ENCODE measurements at places on chromosomes 2 and 18.

DNA sequence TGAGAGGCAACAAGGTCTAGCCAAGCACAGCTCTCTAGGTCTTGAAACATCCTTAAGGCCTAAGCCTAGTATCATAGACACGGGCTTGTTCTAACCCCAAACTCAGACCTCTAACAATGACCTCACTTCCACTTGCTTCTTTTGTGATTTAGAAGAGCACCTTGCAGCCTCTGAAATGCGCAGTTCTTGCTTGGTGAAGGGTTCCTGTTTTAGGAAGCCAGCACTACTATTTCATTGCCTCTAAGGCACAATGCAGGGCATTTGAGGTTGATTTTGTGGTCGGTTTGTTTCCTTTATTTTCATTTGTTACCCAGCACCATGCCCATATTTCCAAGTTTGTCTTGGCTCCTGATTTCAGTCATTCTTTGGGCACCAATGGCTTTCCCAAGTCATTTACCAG lies 117.0 kb upstream of the CYP1B1 start:
- DNase-seq = no peak

GRCh38 chr2:168694173-168694572 lies 108.3 kb upstream of the NOSTRIN start:
- no peak for DNase-seq

DNA sequence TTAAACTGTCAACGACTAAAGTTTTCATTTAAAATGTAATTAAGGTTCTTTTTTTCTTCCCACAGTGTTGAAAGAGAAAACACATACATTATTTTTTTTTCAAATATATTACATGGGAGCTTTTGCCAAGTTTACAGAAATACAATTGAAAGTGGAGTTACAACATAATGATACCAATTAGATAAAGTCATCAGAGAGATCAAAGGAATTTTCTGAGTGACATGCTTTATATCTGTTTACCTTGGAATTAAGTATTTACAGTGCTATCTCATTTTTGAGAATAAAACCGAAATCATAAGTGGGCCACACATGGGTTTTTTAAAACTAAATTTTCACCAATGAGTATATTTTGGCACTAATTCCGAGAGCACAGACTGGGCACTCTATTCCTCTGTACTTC lies 165.2 kb downstream of the RAPGEF4 start:
- no peak for DNase-seq

GRCh38 chr2:69983392-69983966 lies 22.0 kb upstream of the ASPRV1 start:
- DNase-seq = no peak

- DNase-seq = no peak
These were observed 1.9 kb downstream of the HS6ST1 start for GRCh38 chr2:128316777-128317180.

- no peak for DNase-seq
These were observed 72.4 kb upstream of the KIF5C start for GRCh38 chr2:148802448-148803220.

DNA sequence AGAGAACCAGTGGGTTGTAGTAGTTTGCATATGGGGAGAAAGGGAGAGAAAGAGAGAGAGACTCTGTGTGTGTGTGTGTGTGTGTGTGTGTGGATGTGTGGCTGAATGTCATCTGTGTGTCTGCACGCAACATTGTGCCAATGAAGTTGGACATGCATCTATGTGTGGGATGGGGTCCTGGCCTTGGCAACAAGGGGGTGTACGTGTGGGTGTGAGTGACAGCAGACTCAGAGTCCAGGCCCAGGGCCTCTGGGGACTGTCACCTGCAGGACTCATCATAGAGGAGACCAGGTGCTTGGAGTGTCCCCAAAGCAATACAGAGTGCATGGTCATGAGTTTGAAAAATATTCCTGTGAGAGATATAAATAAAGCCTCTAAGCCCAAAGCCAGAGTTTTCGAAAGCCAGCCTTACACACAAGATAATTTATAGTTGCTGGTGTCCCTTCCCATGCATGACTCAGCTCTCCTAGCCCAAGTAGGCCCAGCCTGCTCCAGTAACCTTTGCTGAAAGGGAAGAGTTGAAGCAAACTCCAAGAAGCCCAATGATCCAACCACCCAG lies 59.9 kb downstream of the TNP1 start:
- DNase-seq = no peak

DNA sequence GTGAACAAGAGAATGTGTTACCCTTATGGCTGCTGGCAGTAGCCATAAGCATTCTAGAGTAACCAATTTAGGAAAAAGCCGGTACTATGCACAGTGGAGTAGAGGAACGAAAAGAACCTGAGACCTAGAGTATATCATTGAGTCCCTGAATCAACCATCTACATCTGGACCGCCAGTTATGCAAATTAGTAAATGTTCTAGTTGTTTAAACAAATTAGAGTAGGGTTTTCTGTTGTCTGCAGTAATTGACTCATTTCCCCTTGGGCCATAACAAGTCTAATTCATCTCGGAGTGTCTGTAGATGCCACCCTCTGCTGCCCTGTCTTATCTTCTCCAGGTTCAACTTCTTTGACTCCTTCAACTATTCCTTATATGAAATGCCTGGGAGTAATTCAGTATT lies 60.1 kb upstream of the CAPN13 start:
- no peak for DNase-seq

- DNase-seq = no peak
These were observed 76.8 kb downstream of the LYPD1 start for GRCh38 chr2:132593171-132593570.

- no peak for DNase-seq
These were observed 111.3 kb downstream of the TSN start for GRCh38 chr2:121866789-121867188.

DNA sequence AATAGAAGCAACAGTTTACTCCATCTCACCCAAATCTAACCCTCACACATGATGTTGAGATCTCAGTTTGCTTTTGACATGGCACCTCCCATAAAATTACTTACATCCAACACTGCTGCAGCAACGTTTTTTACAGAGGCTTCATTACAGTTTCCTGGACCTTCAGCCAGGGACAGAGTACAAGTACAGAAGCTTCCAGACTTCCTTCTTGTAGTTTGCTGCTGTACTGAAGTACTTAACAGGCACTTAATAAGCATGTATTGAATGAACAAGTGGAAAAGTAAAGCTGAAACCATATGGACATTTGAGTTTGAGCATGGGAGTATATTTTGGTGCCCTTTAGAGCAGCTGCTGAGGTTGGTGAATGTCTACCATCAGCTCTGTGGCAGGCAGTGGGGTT lies 514.2 kb downstream of the PTPRM start:
- no peak for DNase-seq

GRCh38 chr2:32043561-32043960 lies 4.0 kb upstream of the DPY30 start:
- no peak for DNase-seq

DNA sequence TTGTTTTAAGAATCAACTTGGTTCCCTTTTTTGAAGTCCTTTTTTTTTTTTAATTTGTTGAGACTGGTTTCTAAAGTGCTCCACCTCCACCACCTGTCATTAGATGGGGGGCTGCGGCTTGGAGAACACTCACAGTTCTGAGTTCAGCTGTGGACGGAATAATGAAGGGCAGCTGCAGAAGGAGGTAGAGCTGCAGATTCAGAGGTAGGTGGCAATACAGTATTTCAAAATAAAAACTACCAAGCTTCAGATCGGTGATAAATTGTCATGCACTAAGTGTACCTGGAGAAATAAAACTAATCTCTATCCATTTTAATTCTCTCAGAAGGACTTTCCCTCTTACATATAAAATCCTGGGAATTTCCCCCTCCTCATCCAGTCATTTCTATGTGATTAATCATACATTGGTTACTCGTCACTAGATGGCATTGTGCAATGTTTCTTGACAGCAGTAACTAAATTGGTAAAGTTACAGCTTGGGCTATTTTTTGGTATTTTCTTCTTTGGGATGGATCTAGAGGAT lies 81.1 kb upstream of the SLC39A10 start:
- DNase-seq = no peak

DNA sequence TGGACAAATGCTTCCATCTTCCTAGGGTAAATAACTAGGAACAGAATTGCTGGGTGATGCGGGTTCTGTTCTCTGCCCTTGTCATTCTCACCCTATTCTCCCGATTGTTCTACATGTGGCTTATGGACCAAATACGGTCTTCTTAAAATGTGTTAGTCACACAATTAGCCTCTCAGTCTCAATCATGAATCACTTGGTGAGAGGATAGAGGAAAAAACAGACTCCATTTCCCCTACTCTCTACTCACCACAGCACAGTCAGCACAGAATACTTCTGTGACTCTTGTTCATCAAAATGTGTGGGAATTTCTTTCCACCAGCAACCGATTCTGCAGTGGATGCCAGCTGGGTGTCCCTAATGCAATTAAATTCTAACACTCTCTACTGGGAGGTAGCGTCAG lies 125.2 kb downstream of the SH3BP4 start:
- DNase-seq = no peak

DNA sequence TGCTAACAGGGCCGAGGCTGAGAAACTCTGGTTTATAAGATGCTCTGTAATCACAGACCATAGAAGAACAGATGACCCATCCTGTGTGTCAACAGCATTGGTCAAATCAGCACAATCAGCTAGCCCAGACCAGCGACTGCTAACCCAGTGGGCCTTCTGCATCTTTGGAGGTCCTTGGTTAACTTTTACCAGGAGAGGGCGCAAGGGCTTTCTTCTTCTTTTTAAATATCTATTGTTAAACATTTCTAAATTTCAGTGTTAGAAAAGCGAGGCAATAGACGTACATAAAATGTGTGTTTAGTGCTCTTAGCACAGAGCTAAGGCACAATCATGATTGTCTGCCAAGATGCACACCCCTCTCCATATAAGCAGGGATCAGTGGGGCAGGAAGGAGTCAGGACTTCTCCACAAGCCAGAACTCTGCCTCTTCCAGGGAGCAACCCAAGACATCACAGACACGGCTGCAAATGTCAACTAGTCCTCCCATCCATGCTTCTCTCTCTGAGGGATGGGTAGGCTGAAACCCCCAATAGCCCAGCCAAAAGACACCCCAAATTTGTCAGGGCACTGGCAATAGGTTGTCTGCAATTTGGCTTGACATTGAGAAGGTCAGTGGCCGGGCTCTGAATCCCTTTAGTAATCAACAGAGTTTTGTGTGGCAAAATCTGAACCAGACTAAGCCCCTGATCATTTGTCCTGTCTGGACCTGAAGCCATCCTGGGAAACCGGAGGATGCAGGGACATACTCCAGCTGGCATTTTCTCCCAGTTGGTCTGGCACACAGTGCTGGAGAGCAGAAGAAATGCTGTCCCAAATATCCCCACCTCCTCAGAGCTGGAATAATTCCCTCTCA lies 188.2 kb downstream of the BCL2 start:
- peak; percentile 42 for DNase-seq

GRCh38 chr2:35538796-35539195 lies 816.8 kb upstream of the CRIM1 start:
- no peak for DNase-seq

DNA sequence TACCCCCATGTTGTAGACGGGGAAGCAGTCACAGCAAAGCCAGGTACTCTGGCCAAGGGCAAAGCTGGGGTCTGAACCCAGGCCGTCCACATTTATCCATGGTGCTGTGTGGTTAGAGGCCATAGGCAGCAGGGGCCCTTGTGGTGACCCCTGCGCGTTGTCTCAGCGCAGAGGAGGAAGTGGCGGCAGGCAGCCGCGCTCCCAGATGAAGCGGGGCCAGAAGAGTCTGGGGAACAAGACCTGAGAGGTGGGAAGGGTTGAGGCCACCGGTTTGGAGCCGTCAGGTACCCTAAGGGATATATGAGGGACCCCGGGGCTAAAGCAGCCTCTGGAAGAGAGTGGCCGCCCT lies 770 bp downstream of the ZNF396 start:
- DNase-seq = no peak

- DNase-seq = no peak
These were observed 32.5 kb downstream of the CPO start for GRCh38 chr2:206971805-206972204.

GRCh38 chr2:200100027-200100426 lies 144.6 kb downstream of the MAIP1 start:
- no peak for DNase-seq

DNA sequence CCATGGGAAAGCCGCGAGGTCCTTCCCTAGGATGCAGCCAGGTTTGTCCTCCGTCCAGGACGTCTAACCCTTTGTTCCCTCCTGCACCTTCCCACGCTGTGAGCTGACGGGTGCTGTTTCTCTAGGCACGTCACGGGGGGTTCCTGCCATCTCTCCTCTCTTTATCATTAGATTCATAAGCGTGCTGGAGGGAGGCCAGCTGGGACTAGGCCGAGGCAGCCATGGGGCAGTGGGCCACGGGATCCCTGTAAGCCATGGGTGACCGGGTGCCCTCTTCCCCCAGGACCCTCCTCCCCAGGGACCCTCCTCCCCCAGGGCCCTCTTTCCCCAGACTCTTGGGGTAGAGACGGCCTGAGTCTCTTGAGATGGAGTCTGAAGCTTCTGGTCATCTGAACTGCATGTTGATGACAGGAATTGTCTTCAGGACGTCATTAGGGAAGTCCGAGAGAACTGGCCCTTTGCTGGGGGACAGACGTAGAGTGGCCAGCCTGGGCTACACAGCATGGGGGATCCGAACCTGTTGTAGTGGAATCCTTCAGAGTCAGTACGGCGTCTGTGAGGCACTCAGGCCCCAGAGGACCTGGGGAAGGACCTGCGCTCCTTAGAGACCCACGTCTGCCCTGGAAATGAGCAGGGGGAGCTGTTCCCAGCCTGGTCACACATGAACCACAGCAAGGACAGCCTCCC lies 108.1 kb downstream of the TPO start:
- no peak for DNase-seq

DNA sequence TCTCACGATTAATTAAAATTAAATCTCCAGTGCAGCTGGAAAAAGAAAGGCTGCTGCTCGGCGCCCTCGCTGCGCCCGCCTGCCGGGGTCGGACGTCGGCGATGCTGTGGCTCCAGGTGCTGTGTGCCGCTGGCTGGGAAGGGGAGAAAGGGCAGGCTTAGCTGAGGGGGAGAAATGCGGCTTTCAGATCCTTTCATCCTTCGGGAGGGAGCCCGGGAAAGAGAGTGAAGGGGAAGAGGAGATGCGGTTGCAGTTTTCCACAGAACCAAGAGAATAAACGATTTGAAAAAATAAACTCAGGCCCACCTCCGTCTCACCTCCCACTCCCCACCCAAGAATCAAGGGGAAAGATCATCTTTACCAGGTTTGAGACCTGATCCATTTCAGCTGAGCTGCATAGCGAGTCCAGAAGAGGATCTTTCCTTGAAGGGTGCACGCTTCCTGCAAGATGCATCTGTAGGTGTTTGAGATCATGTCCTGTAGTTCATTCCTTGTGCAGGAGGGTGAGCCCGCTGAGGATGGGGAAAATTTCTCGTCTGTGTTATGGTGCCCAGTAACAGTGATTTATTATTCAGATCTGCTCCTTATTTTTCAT lies 495 bp downstream of the TMEM169 start:
- no peak for DNase-seq

DNA sequence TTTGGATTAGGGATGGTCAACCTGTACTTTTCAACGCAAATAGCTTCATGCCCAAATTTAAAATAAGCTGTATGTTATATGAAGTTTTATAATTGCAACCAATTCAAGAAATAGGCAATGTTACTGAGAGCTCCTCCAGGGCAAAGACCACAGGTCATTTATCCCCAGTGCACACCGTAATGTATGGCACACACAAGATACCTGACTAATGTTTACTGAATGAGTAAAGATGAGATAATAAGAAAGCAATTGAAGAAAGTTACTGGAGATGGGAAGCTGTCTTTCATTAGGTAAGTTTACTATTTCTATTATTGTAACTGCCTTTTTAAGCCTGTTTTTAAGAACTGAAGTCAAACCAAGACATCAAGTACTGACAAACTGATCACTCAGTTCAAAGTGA lies 184.5 kb upstream of the VRK2 start:
- DNase-seq = no peak

- no peak for DNase-seq
These were observed 137.7 kb upstream of the PXDN start for GRCh38 chr2:1881998-1882397.

GRCh38 chr2:236271851-236272250 lies 7.6 kb upstream of the ASB18 start:
- no peak for DNase-seq
